CD4-positive, alpha-beta T cell treated with Interleukin-2 at 100 ng/mL for 4 hours (primary cell): ENCODE measurements at places on chromosomes 3 and 15.

- no peak for DNase-seq
These were observed 782.0 kb downstream of the EPHA3 start for GRCh38 chr3:89889386-89889785.

GRCh38 chr15:91385311-91385710 is 285.3 kb downstream of the SV2B start:
- DNase-seq: peak; percentile 30

GRCh38 chr3:157919319-157919887 is 186.8 kb downstream of the SHOX2 start:
- DNase-seq: no peak

DNA sequence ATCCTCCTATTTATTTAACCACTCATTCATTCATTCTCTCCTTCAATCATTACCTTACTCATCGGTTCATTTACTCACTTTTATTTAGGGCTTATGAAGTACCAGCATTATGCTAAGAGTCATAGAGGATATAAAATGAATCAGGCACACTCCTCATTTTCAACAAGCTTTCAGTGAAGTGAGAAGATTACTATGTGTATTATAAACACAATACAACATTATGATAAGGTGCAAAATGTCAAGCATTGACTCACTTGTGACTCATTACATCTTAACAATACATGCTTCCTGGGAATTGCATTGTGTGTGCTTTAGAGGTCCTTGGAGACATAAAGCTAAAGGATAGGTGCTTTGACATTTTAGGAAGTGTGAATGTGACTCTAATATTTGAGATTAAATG is 60.4 kb downstream of the PLAAT1 start:
- DNase-seq: no peak

DNA sequence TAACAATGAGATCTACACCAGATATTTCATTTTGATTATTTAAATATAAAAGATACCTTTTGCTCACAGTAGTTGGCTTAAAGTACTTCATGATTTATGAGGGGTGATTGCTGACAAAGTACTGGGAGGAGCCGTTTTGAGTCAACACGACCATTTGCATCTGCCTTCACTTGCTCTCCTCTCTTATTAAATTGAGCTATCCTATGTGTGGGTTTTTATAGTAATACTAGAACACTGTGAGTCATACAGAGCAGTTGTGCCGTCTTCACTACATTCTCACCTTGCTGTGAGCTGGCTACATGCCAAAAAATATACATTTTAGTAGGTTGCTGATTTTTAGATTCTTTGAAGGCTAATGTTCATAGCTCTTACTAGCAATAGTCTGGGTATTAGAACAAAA is 161.2 kb downstream of the ALCAM start:
- DNase-seq: peak; percentile 14

- DNase-seq: peak; percentile 77
These were observed 192.6 kb upstream of the LYSMD4 start for GRCh38 chr15:99925661-99926461.

- DNase-seq: no peak
These were observed 14.4 kb upstream of the ZBTB38 start for GRCh38 chr3:141353652-141354495.
